Germinal center (tissue), 1 donor: ENCODE measurements at places on chromosomes 5 and 9.

GRCh38 chr5:181044662-181045305 lies 4.7 kb downstream of the BTNL9 start:
- no peak for DNase-seq

GRCh38 chr5:56659971-56660370 lies 155.4 kb upstream of the MAP3K1 start:
- no peak for DNase-seq

DNA sequence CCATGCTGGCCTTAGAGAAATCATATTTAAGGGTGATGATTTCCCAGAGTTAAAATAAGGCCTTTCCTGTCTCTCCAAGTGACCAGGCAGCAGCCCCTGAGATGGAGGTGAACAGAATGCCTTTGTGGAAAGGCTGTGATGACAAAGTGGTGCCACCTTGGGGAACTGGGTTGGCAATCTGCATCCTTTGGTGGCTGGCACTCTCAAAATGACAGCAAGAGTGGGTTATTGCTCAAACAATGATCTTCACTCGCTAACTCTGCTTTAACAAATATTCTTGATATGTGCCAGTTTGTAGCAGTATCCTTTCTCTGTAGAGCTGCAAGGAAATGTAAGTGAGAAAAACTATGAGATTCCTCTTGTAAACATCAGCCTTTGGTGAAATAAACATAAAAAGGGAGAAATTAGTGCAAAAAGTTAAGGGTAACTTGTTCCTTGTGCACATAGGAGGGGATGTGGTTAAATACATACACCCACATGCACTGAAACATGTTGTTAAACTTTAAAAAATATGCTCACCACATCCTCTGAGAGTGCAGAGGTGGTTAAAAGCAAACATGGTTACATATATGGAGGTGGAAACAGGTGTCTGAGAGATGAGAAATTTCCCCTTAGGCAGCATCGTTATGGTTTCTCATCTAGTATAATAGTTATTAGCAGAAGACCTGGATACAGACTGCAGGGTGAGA lies 373.4 kb upstream of the CTNND2 start:
- no peak for DNase-seq

DNA sequence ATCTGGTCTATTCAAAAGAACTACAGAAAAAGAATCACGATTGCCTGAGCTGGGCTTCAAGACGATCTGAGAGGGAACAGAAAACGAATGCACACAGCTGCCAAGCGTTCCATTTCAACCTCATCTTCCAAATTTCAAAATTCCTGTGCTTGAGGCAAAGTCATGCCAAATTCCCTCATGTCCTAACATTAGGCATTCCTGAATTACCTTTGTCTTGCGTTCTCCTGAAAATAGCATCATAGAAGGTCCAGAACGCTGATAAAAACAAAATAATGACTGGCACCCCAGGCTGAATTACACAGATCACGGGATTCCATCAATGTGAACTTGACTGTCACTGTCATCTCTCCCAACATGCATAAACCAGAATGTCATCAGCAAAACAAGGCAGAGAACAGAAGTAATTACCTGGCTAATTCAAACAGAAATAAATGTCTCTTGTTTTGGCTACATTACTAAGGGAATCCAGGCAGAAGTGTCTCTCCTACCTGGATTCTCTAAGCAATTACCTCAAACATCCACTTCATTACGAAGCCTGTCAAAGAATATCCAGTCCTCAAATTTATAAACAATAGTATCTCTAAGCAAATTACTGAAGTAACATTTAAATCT lies 12.0 kb upstream of the CDH6 start:
- DNase-seq: no peak

- DNase-seq: no peak
These were observed 21.5 kb downstream of the VAV2 start for GRCh38 chr9:133970581-133971058.

GRCh38 chr9:115098226-115098965 lies 19.6 kb downstream of the TNC start:
- DNase-seq: no peak
